NCI-H1417 treated with DMSO at 0.1 percent for 48 hours (cell line): ENCODE measurements at places on chromosomes 4 and X.

DNA sequence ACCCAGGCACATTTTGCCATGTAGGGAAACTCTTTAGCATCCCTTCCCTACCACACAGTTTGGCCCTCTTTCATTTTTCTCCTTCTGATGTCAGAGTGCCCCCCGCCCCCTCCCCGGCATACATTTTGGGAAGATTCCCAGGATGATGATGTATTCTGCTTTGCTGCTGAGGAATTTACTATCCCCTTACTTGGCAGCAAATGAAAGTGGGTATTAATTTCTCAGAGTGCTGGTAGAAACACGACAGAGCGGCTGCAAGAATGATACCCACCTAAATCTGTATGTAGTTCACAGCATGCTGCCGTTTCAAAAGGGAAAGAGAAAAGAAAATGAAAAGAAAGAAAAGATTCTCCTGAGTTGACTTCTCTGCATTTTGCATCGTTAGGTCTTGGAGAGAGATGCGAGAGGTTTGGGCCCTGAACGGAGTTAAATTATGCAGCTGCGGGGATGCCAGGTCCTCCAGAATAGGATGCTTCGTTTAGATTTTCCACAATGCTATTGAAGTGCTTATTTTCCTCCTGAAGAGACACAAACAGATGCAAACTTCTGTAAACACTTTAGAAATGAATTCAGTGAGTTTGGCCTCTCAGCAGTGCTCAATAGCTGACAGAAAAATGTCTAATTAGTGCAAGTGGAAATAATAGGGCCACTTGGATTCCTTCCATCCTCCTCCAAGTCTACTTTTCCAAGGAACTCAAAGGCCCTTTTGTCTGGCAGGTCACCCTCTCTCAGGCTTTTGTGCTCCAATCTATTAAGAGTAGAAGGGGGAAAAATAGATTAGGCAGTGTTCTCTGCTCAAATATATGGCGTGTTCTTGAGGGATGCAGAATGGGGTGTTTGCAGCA is 106.2 kb downstream of the ALPK1 start:
- no peak for DNase-seq

DNA sequence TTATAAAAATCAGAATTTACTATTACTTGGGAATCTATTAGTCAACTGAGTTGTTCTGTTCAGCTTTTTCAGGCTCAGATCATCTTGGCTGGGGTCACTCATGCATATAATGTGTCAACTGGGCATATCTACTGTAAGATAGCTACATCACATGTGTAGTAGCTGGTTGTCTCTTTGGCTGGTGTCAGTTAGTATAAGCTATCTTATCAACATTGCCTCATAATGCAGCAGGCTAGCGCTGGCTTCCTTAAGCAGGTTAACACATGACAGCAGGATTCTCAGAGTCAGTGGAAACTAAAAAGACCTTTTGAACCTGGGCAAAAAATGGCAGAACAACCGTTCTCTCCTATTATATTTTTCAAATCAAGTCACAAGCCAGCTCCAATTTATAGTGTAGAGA is 378.3 kb upstream of the PCDH10 start:
- no peak for DNase-seq

- DNase-seq, result no peak
Observed at GRCh38 chr4:124590480-124590879, 122.1 kb downstream of the ANKRD50 start.

GRCh38 chr4:78355306-78355705 is 196.3 kb upstream of the ANXA3 start:
- DNase-seq, result no peak

GRCh38 chr4:109497511-109497910 is 62.5 kb upstream of the MCUB start:
- no peak for DNase-seq

- DNase-seq, result no peak
Observed at GRCh38 chr4:102569200-102569599, 68.0 kb downstream of the NFKB1 start.

GRCh38 chrX:37651921-37652452 is 33.6 kb upstream of the XK start:
- DNase-seq, result no peak

DNA sequence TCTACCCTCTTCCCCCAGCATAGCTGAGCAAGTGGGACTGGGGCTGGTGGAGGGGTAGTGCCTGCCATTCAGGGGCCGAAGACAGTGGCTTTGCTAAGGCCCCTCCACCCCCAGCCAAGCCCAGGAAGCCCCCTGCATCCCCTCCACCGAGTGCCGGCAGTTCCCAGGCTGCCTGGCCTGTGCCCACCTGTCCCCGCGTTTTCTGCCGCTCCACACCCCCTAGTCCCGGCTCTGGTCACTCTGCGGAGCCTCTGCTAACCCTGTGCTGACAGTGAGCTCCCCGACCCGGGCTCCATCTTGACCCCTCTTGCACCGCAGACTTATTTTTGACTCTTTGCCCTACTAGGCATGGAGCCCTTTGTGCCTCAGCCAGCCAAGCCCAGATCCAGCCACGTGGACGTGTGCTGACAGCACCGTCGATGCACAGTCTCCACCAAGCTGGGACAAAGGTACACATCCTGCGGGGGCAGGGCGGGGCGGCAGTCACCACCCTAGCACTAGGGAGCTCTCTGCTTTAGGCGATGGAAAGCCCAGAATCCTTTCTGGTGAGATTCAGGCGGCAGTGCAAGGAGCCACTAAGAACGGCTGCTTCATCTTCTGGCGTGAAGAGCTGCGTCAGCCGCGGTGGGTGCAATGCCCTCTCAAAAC is 96.6 kb downstream of the PHKA2 start:
- DNase-seq, result no peak

GRCh38 chrX:31384471-31384870 is 312.6 kb upstream of the FTHL17 start:
- no peak for DNase-seq

- peak; percentile 62 for DNase-seq
Observed at GRCh38 chrX:16946361-16946964, at the start of gene REPS2. Gene REPS2, plus strand, starts transcription at chrX:16946658. Its CDS starts 204 bp downstream, at chrX:16946862.

DNA sequence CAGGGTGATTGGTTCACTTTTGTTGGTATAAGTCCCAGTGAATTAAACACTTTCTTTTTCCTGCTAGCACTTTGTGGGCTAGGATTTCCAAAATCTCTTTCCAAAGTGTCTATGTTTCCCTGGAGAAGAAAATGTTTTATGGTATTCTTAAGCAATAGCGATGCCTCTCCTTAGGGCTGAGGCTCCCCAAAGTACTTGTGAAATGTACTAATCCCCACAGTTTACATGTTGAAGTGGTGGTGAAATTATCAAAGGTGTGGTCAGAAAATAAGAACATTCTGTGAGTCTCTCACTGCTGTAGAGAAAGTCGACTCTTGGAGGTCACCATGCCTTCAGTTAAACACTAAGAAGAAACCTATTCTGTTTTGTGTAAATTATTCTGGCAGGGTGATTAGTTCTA is 51.5 kb upstream of the AMELX start:
- DNase-seq, result no peak

DNA sequence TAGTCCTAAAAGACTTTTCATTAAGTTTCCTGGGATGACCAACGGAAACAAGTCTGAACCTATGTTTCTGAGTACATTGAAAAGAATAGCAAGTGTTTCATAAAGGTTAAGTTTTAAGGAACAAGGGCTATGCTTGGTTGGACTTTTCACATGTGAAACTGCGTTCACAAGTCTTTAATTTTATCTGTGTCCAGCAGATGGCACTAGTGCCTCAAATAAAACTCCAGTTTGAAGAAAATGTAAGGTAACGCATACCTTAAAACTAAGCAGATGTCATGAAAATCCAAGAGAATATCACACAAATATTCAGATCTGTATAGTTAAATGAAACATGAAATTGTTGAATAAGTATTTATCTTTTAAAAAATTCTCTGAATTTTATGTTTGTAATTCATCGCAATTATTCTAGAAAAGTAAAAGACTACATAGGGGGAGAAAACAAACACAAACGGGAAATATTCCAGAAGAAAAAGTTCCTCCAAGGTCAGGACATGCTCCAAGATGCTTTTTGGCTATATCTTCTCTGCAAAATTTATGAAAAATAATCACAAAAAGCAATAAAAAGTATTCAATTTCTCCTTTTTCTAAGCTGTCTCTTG is 89.6 kb upstream of the MAD2L1 start:
- peak; percentile 14 for DNase-seq
